GM12878 (cell line): ENCODE measurements at places on chromosomes 11 and 22.

- no peak for DNase-seq
These were observed 48.0 kb downstream of the FAT3 start for GRCh38 chr11:92272651-92273050.

DNA sequence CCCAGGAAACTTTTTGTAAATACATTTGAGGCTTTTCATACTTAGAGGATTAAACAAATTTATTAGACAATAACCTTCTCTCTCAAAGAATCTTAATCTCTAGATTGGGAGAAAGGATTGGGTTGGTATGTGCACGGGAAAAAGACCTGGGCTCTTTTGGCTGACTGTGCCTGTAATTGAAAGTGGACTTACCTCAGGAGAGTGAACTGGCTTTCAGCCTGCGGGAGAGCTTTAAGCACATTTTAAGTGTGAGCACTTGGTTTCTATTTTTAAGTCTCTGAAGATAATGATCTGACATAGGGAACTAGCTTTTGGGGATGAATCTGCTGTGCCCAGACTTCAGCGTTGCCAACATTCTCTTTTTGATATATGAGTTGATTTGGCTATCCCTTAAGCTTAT is 35.8 kb downstream of the UVRAG start:
- no peak for DNase-seq

- DNase-seq, result no peak
These were observed 37.5 kb upstream of the LYVE1 start for GRCh38 chr11:10605941-10606381.

DNA sequence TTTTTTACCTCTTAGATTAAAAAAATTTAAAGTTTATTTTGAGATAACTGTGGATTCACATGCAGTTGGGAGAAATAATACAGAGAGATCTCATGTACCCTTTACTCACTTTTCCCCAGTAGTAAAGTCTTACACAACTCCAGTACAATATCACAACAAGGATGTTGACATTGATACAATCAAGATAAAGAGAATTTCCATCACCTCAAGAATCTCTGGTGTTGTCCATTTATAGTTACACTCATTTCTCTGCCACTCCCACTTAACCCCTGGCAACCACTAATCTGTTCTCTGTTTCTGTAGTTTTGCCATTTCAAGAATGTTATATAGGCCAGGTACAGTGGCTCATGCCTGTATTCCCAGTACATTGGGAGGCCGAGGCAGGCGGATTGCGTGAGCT is 10.5 kb upstream of the ZBED5 start:
- DNase-seq, result no peak

DNA sequence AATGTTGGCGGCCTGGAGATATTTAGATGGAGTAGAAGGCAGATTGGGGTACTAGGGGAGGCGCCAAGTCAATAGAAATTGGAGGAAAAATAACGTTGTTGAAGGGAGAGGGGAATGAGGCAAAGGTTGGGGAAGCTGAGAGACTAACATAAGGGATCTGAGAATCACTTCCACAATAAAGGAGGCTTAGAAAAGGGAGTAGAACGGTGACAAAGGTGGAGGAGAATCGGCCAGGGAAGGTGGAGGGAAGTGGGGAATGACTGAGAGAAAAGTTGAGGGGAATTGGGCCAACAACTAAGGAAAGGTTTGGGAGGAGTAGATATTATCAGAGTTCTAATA is 510 bp downstream of the PPME1 start:
- DNase-seq, result no peak

DNA sequence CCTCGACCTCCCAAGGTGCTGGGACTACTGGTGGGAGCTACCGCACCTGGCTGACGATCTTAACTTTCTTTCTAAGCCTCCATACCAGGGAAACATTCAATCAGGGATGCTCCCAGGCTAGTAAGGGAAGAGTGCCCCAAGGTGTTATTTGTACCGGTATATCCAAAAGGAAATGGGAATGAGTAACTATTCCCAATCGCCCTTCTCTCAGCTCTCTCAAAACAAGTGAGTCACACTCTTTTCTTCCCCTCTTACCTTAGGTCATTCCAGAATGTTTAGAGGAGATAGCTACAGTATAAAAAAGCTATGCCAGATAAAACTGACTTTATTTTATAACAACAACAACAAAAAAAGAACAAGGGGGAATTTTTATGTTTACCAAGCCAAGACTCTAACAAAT is 13.7 kb downstream of the DCDC1 start:
- DNase-seq, result no peak
